ENCODE measurements at places on chromosomes 12 and 14. TPM values are rescaled to one million over a fixed set of nuclear protein-coding genes. Genes with fewer than 3 reads are reported as not detected.

DNA sequence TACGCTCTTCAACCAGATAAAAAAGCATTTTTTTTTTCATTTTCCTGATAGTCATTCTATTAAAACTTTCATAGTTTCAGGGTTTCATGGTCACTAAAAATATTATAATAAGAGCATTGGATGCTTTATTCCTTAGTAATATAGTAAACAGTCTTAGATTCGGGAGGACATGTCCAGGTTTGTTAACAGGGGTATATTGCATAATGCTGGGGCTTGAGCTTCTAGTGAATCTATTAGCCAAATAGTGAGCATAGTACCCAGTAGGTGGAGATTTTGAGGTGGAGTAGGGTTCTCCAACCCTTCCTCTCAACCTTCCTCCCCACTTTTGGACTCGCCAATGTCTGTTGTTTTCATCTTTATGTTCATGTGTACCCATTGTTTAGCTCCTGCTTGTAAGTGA, 277.4 kb upstream of the RGS6 start:
- H3K27ac ChIP-seq: no peak overlapping the region
- DNase-seq: no peak
- peaks cover 21% of the 10 kb centered on the region for H3K36me3 ChIP-seq
- H3K27me3 ChIP-seq: no peaks in the 10 kb centered on the region
- H3K4me3 ChIP-seq: no peak overlapping the region

Gene MYH6
- not detected for total RNA-seq

GRCh38 chr14:29274890-29275596, 508.5 kb downstream of the FOXG1 start:
- no peaks in the 10 kb centered on the region for H3K4me1 ChIP-seq
- no peaks in the 10 kb centered on the region for H3K36me3 ChIP-seq
- no peak overlapping the region for H3K4me3 ChIP-seq

Gene ATXN3
- 21.5 TPM for total RNA-seq

Gene CLEC6A
- not detected for total RNA-seq
